ENCODE measurements at places on chromosomes 7 and 10.

GRCh38 chr10:78904196-78904595 lies 164.6 kb upstream of the ZMIZ1 start:
- no peak for DNase-seq

DNA sequence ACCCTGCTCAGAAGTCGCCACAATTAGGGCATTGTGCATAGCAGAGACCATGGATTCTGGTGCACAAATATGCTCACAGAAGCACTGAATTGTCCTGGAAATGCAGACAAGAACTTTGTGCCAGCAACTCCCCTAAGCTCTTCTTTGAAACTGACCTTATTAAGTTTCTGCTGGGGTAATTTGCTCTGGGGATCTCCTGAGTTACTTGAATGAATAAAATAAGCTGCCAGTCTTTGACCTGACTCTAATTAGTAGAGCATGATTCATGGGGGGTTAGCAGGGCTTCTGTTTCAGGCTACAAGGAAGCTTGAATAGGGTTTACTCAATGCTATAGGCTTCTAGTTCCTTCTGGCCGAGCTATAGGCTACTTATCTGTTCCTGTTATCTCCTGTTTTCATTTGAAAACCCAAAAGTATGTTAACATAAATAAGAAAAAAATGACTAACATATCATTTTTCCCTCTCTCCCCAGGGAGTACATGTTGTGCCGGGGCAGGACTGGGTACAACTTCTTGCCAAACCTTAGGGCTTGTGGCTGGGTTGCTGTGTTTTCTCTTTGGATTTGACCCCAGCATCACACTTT lies 169.0 kb upstream of the TMEM229A start:
- no peak for DNase-seq

DNA sequence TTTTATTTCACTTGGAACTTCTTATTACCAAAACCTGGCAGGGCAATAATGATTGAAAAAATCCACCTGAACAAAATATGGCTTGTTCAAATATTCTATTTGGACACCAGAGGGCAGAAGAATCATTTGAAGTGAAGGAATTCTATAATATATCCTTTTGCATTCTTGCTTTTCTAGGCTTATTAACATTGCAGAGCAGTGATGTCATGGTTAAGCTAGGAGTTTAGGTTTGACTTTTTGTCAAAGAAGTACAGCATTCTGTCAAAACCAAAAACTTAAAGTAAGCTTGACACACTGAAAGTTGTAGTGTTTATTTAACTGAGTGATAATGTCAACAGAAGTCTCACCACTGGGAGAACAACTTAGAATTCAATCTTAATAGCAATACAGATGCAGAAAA lies 156.0 kb downstream of the SEMA3D start:
- DNase-seq, result no peak

DNA sequence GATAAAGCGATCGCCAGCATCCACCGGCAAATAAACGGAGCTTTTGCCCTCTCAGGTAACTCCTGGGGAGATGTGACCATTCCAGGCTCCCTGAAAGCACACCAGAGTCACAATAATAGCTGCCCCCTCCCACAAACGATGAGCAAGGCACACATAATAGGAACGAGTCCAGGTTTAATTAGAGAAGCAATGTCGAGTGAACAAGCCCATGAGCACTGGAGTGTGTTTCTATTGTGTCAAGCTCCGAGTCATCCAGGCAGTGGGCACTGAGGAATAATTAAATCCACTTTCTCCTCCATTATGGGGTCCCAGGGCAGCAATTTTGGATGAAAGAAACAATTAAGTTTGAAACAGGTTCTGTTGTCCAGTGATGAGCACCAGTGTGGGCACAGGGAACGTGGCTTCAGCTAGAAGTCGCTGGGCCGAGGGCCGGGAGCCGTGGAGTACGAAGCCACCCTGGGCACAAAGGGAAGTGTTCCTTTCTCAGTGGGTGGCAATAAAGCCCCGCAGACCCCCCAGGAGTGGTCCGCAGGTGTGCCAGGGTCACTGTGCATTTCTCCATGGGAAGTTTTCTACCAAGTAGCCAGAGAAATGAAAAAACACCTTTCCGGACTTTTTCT lies 12.0 kb downstream of the PNLIPRP2 start:
- no peak for DNase-seq

DNA sequence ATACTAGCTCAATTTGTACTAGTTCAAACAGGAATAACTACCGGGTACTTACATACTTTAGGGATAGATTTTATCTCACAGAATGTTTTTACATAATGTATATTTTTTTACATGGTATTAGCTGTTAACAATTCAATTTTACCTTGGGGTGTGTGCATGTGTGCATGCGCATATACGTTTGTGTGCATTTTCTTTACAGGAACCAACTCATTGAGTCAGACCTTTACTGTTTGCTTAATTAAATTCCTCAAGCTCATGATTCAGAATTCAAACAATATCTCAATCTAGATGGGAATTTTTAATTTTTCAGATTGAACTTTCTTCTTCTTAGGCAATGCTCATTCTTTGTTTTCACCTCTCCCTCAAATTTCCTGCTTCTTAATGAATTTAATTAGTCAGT lies 24.7 kb upstream of the WASL start:
- no peak for DNase-seq

- DNase-seq, result no peak
These were observed 184.8 kb downstream of the NPSR1 start for GRCh38 chr7:34842782-34843181.

DNA sequence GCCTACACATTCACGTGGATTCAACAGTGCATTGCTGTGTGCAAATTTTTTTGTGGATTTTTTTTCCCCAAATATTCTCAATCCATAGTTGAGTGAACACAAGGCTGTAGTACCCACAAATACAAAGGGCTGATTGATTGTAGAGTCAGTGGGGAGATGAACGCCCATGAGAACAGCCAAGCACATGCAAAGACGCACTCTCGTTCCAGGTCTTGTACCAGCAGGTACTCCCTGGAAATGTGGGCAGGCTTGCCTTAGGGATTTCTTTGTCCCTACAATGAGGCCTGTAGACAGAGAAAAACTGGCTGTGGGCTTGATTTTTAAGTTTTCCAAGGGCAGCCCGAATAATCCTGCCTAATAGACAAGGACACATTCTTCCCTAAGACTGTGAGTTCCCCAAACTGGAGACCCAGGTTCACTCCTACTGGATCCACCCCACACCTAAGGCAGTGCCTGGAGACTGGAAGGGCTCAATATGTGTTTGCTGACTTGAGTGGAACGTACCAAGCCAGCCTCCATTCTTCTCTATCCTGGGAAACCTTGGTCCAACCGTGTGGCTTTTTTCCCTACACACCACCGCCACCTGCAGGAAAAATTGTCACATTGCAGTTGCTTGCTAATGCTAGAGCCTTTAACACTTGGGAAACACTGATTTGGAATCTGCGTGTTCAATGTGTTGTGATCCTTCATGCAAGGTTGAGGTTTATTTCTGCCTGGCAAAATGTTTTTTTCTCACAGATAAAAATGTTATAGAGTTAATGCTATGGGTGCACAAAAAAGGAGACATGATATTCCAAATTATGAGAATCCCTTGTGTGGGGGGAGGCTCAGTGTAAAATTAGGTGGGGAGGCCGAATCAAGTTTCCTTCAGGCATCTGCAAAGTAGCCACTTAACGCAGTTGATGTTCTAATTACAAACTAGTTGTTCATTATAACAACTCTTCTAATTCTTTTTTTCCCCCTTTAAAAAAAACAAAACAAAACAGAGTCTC lies 49.3 kb downstream of the PPP1R17 start:
- DNase-seq, result no peak

DNA sequence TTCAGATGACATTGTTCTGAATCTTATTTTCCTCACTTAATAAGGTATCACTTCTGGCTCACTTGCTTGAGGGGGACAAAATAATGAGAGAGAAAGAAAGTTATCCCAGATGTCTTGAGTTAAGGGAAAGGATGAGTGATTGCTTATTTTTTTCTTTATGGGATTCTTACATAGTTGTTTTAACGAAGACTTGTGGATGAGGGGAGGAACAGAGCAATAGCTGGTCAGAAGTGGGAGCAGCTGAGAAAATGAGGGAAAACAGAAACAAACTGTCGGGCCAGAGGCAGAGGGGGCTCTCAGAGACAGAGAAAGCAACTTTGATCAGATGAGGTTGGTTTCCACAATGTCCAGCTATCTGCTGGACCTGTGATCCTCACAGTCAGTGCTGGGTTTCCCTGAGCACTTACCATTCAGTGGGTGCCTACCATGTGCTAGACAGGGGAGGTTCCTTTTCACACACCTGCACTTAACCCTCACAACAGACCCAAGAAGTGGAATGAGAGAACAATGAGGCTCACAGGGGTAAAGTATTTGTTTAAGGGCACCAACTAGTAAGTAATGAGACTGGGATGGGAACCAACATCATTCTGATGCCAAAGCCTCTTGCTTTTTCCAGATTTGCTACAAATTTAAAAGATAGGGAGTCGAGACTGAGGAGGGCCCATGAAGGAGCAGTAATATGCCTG lies 64.2 kb downstream of the BICC1 start:
- DNase-seq, result no peak

DNA sequence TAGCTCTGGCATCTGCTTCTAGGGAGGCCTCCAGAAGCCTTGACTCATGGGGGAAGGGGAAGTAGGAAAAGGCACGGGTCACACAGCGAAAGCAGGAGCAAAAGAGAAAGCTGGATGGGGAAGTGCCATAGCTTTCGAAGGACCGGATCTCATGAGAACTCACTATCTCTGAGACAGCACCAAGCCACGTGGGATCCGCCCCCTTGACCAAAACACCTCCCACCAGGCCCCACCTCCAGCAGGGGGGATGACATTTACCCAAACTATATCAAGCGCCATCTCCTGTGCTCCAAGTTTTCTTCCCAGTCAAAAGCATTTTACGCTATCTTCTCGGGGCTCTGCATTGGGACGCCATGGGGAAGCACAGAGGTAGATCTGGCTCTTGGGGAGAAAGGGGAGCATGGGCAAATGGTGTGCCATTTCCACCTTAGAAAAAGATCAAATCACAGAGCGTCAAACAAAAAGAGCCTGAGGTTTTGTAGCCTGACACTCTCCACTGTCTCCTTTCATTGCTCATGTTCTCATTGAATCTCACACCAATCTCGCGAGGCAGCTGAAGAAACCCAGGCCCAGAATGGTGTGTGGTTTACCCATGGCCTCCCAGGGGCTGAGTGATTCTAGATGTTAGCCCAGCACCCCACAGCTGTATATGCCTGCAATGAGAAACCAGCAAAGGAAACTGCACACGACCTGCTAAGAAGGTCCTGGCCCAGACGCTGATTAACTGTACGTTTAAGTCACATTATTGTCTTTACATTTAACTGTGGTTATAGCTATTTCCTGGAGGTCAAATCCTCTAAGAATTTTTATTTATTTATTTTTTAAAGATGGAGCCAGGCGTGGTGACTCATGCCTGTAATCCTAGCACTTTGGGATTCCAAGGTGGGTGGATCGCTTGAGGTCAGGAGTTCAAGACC lies 8.1 kb upstream of the OLAH start:
- DNase-seq, result no peak

GRCh38 chr10:4057021-4057420 lies 272.0 kb upstream of the KLF6 start:
- no peak for DNase-seq

- DNase-seq, result no peak
These were observed 65.2 kb downstream of the ATE1 start for GRCh38 chr10:121862649-121863048.

DNA sequence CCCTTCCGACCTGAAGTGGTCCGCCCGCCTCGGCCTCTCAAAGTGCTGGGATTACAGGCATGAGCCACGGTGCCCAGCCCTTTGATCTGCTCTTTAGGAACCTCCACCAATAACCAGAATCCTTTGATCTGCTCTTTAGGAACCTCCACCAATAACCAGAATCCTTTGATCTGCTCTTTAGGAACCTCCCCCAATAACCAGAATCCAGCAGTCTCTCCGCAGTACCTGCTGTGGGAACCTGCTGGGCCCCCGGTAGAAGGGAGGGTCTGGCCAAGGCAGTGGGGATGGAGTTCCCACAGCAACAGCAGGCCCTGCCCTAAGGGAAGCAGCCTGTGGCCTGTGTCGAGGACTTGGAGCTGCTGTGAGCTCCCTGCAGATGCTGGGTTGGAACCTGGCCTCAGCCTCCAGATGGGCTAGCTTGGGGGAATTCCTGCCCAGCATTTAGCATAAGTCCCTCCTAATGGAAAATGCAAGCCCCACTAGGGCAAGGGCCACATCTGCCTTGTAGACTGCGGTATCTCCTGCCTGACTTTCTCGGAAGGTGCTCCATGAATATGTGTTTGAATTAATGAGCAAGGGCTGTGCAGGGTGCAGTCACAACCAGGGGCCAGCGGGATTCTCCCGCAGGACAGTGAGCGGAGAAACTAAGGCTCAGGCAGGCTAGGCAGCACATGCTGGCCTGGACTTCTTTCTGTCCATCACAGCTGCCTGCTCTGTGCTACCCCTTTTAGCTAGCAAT lies 165.8 kb downstream of the UBE2H start:
- no peak for DNase-seq

GRCh38 chr7:46160861-46161260 lies 239.8 kb upstream of the IGFBP3 start:
- no peak for DNase-seq

DNA sequence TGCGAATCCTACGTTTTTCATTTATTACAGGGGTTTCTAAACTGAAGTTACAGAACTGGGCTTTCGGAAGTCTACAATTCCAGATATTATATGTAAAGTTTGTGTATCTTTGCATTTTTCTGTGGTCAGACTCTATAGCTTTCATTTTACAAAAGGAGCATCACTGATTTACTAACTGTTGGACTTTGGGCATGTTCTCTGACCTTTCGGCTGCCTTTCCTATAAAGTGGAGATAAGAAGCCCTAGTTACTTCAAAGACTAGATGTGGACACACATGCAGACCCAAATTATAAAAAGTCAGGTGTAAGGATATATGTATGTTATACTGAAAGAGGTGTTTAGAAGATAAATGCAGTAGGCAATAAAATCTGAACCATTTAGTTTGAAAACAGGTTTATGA lies 126.6 kb upstream of the PRKCQ start:
- DNase-seq, result no peak

All from cortex of kidney (tissue), 1 donor.